Mammary epithelial cell (primary cell): ENCODE measurements at places on chromosomes 1 and 21. TPM values are rescaled to one million over a fixed set of nuclear protein-coding genes. Genes with fewer than 3 reads are reported as not detected.

MPL gene
- total RNA-seq: 0.49 TPM in 1 of 2 replicates, not detected in the other

C4BPB gene
- not detected for total RNA-seq

BLACAT1 gene
- 1.5 and 1.6 TPM in 2 replicates for total RNA-seq

FNBP1L gene
- 15.6 and 22.1 TPM in 2 replicates for total RNA-seq

ACKR1 gene
- not detected in 2 replicates for total RNA-seq

LDLRAD2 gene
- total RNA-seq: not detected

CRABP2 gene
- total RNA-seq: 25.9 and 29.5 TPM in 2 replicates

ADAM30 gene
- total RNA-seq: not detected

RAB3B gene
- 2.5 and 3.4 TPM in 2 replicates for total RNA-seq

NBPF4 gene
- total RNA-seq: not detected

UCK2 gene
- total RNA-seq: 111 TPM

OR6K2 gene
- not detected in 2 replicates for total RNA-seq

LCE2A gene
- total RNA-seq: not detected

KCNN3 gene
- not detected in 2 replicates for total RNA-seq

GSTM3 gene
- 20.7 TPM for total RNA-seq

TRIM17 gene
- 6.7 TPM for total RNA-seq

MX1 gene
- total RNA-seq: 10.8 TPM

KCNT2 gene
- not detected in 2 replicates for total RNA-seq

EXO1 gene
- 8.4 and 21.4 TPM in 2 replicates for total RNA-seq

BEND5 gene
- 1.5 TPM for total RNA-seq

C1orf87 gene
- total RNA-seq: not detected in 2 replicates

SERTAD4 gene
- total RNA-seq: 0.67 TPM

ACTN2 gene
- 0.17 TPM for total RNA-seq

S100A14 gene
- total RNA-seq: 396 TPM

SLC9C2 gene
- not detected for total RNA-seq

PDC gene
- total RNA-seq: not detected in 2 replicates

NBPF10 gene
- 3.9 and 4.9 TPM in 2 replicates for total RNA-seq

C8B gene
- total RNA-seq: not detected

NUF2 gene
- 0.33 TPM for total RNA-seq

OR2T35 gene
- not detected for total RNA-seq

PTPN14 gene
- 157 TPM for total RNA-seq

GJA9 gene
- not detected for total RNA-seq

FCRLB gene
- total RNA-seq: 1.1 TPM in 2 replicates

EFCAB7 gene
- 4.6 and 8.0 TPM in 2 replicates for total RNA-seq

ADORA1 gene
- total RNA-seq: 1.7 TPM

TRPM2 gene
- 6.2 TPM for total RNA-seq

VAV3 gene
- total RNA-seq: 0.35 and 2.1 TPM in 2 replicates

OR2L13 gene
- total RNA-seq: not detected

NECTIN4 gene
- total RNA-seq: 13.2 TPM

DMRTB1 gene
- total RNA-seq: not detected in 2 replicates

CD53 gene
- not detected for total RNA-seq

UBR4 gene
- 158 TPM for total RNA-seq

FCAMR gene
- total RNA-seq: not detected

FYB2 gene
- total RNA-seq: not detected in 2 replicates

CXADR gene
- 5.5 and 8.6 TPM in 2 replicates for total RNA-seq

ATG4C gene
- total RNA-seq: 8.1 and 9.7 TPM in 2 replicates

SHISAL2A gene
- total RNA-seq: under 0.01 TPM
